Mucosa of descending colon (tissue), 3 donors: ENCODE measurements at places on chromosomes 2 and 18.

GRCh38 chr2:13884291-13884976, 748.1 kb upstream of the LRATD1 start:
- DNase-seq: no peak

GRCh38 chr2:162012565-162013058, 61.4 kb downstream of the DPP4 start:
- DNase-seq: no peak

- no peak for DNase-seq
Observed at GRCh38 chr2:6828299-6828584, 37.5 kb downstream of the CMPK2 start.

DNA sequence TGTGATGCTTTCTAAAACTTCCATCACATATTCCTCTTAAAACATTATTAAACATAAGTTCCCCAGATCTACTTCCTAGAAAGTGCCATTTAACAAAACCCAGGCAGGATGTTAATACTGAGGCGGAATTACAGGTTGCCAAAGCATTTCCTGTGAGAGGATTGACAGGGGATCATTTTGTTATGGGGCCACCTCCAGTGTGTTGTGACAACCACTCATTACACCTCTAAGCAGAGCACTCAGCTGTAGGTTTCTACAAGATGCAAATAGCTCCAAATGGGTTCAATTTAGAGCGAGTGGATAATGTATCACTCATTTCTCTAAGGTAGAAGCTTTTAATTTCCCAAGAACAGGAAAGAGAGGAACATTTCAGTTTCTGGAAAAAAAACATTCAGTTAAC, 1429.5 kb upstream of the ACVR2A start:
- no peak for DNase-seq

DNA sequence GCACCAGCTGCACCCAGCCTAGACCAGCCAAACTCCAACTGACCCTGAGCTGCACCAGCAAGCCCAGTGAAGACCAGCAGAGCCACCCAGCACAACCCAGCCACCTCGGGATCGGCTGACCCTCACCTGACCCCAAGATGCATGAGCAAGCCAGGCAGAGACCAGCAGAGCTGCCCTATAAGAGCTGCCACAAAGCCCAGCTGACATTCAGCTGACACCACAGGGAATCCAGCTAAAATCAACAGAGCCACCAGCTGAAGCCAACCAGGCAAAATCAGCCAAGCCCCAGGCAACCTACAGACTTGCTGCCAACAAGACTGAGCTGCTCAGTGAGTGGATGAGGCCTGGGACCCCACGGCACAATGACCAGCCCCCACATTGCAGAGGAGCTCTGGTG, 54.6 kb downstream of the CYP27C1 start:
- DNase-seq: no peak

DNA sequence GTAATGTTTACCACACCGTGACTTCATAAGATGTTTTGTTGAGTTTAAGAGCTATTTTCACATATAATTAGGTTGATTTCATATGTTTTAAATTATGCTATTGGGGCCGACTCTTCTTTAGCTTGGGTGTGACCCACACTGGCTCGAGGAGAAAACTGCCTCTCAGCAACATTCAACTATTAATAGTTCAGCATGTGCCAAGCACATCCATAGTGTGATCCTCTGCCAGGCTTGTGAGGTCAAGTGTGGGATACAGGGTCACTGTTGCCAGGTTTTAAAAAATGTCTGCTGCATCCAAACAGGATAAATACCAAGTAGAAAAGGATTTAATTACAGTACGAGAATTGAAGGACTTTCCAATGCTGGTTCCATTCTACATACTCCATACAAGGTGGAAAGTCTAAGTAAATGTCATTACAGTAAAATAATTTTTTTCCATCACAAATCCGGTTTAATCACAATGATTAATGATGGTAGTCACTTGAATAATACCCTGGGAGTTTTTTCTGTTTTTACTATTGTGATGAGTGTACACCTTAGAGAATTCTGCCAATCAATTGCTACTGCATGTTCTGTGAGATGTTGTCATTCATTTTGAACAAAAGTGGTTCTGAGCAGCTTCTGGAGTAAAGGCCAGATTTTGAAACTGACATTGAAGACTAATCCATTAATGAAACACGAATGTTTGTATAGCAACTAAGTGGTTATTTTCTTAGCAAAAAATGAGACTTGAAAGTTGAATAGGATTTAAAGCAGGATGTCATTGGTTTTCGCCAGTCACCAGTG, 84.5 kb downstream of the ABI2 start:
- no peak for DNase-seq

- no peak for DNase-seq
Observed at GRCh38 chr2:163859951-163860350, 124.1 kb upstream of the FIGN start.

DNA sequence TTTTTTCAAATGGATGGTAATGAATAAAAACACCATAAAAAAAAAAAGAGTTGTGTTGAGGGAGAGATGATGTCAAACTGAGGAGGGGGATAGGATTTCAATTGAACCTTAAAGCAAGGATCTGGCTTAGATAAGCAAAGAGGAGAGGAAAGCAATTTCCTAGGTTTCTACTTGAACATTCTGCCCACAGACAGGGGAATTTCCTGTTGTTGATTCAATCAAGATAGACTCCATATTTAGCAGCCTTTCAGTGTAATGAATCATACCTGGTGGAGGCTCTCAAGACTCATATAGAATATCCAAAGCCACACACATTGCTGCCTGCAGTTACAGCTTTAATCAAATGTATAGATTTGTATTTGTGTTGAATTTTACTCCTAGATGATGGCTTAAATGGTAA, 294.4 kb upstream of the PIK3C3 start:
- DNase-seq: no peak

GRCh38 chr2:234344012-234344411, 152.9 kb downstream of the ARL4C start:
- DNase-seq: no peak

DNA sequence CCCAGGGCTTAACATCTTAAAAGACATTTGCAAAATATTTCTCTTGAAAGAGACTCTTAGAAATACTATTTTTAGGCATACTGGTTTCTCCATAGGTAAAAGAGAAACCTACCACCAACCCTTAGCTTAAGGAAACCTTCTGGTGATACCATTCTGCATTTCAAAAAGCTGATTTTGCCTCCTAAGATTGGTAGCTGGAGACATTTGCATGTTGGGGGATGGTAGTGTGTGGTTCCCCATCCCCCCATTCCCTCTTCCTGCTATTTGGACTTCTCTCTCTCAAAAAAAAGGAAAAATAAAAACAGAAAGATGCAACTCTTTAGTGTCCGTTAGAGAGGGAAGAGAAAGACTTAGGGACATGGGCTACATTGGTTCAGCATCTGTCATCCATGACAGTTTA, 4.2 kb downstream of the LRRTM1 start:
- no peak for DNase-seq

GRCh38 chr2:134772493-134773169, 53.8 kb upstream of the TMEM163 start:
- no peak for DNase-seq

DNA sequence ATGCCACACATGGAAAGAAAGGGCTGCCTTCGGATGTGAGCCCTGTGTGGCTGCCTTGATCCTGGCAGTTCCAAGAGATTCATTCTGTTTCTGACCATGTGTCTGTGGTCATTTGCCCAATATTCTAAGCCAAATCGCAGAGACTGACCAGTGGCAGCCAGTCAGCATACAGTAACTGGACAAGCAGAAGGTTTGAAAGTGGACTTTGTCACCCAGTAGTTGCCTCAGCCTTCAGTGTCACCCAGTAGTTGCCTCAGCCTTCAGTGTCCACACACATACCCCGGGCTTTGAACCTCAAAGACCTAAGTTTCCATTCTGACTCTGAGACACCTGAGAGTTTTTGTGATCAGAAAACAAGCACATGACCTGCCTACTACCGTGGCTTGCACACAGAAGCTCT, 5.0 kb downstream of the RFX8 start:
- no peak for DNase-seq

GRCh38 chr18:55405475-55405874, 182.5 kb downstream of the TCF4 start:
- no peak for DNase-seq

GRCh38 chr2:4900861-4901770, 791.1 kb upstream of the SOX11 start:
- no peak for DNase-seq

DNA sequence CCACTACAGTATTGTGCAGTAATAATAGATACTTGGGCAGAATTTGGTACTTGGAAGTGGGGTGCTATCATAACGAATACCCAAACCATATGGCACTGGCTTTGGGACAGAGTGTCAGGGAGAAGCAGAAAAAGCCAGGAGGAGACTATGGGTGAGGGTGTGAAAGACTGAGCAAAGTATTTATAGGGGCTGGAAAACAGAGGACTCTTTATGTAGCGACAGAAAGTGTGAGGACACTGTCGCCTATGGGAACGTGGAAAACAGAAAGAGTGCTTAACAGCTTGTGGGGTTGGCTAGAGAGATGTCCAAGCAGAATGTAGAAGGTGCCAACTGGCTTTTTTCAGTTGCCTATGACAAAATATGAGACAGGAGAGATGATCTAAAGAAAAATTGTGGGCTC, 40.7 kb upstream of the PLEKHM3 start:
- DNase-seq: no peak

GRCh38 chr18:35143622-35144596, 96.9 kb upstream of the ZNF397 start:
- DNase-seq: peak; percentile 50

DNA sequence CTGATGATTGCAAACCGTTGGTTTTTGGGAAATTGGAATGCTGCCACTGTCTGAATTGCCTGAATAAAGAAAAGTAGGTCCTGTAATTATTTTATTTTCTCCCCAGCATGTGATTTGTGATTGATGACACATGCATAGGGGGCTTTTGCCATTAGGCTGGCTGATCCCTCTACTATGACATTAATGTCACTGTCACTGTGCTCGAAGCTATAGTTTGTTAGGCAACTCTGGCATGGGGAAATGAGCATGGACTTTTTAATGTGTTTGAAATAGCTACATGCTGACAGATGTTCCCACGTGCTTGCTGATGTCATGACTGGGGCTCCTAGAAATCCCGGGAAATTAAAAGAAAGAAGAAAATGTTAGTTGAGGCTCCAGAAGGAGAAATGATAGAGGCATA, 99.1 kb downstream of the HRH4 start:
- no peak for DNase-seq

- peak; percentile 87 for DNase-seq
Observed at GRCh38 chr2:60530660-60531281, 22.7 kb downstream of the BCL11A start.

DNA sequence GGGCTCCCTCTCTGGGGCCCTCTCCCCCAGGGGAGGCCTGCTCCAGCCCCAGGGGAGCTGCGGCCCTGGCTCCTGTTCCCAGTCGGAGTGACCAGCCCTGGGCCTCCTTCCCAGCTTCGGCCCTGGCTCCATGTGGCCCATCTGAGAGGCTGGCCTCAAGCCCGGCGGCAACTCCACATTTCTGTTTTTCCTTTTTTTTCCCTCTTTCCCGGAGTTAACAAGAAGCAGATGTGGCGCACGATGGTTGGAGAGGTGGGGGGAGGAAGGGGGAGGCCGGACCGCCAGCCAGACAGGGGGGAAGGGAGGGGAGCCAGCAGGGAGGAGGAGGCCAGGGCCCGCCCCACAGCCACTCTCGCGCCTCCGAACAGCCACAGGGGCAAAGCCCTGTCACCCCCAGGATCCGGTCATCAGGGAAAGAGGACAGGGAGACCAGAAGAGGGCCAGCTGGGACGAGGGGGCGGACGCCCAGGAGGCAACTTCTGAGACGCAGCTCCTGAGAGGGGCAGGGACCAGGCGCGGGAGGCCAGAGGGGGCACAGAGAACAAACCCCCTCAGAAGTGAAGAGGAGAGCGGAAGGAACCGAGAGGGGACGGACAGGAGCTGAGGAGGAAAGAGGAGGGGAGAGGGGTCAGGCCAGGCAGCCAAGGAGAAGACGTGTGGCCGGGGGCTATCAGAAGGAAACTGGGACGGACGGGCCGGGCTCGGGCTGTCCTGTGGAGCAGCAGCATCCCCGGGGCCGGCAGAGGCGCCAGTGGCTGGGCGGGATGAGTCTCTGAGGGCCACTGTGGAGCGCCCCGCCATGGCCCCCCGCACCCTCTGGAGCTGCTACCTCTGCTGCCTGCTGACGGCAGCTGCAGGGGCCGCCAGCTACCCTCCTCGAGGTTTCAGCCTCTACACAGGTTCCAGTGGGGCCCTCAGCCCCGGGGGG, at the start of gene EMILIN1:
Gene EMILIN1 (plus strand): TSS at position 349 of the 928 bp plus-strand sequence. CDS start 451 bp downstream, at position 800.
- DNase-seq: peak; percentile 75

GRCh38 chr2:17106418-17106817, 411.8 kb downstream of the RAD51AP2 start:
- DNase-seq: no peak

GRCh38 chr2:177332992-177333388, 59.6 kb upstream of the AGPS start:
- no peak for DNase-seq

DNA sequence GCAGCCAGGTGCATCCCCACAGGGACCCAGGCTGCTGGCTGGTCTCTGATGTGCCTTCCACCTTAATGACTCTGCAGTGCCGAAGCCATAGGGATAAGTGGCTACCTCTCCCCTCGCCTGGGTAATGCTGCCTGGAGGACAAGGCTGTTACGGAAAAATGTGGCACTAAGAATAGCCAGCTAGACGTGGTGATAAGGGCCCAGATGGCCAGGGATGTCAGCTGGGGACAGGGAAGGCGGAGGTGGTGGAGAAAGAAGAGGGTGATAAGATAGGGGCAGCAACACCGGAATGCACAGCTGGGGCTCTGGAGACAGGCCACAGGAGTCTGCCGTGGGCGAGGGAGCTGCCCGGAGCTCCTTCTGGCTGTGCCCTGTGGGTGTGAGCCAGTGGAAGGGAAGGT, 170.6 kb downstream of the FHOD3 start:
- no peak for DNase-seq

DNA sequence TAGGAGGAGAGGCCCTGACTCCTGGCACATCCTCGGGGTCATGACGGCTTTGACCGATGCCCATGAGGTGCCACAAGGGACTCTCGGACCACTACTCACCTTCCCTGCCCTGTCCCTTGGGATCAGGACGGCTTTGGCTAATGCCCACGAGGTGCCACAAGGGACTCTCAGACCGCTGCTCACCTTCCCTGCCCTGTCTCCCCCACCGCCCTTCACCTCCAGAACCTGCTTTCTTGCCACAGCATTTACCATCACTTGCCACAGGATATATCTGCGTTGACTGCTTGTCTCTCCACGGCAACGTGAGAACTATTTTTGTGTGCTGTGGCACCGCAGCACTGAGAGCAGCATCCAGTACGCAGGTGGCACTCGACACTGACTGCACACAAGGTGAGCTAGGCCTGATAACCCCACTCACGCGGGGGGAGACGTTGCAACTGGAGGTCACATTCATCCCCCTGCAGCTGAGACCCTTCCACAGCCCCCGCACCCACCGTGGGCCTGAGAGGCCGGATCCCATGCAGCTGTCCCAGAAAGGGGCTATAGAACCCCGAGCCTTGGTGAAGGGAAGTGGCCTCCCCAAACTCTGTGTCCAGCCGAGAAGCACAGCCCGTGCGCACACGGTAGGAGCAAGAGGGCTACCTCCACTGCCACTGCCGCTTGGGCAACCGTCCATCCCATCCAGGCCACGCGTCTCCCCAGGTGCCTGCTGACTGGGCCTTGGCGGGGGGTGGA, 47.5 kb downstream of the ANO7 start:
- peak; percentile 23 for DNase-seq
